Lung microvascular endothelial cell (primary cell): ENCODE measurements at places on chromosomes 13 and 19. TPM values are rescaled to one million over a fixed set of nuclear protein-coding genes. Genes with fewer than 3 reads are reported as not detected.

Gene PNMA8B
- under 0.01 TPM in 2 replicates for total RNA-seq

Gene TIMM50
- total RNA-seq: 40.9 and 41.4 TPM in 2 replicates

Gene ZSWIM4
- total RNA-seq: 7.8 and 11.3 TPM in 2 replicates

Gene ZNF230
- 2.0 and 2.6 TPM in 2 replicates for total RNA-seq

Gene NCCRP1
- total RNA-seq: not detected in 2 replicates

Gene TLE6
- 0.99 and 1.1 TPM in 2 replicates for total RNA-seq

Gene CDX2
- not detected in 2 replicates for total RNA-seq

Gene ZNF260
- 10.0 and 10.9 TPM in 2 replicates for total RNA-seq

Gene MISP
- under 0.01 TPM in 1 of 2 replicates, not detected in the other for total RNA-seq

Gene S1PR5
- total RNA-seq: under 0.01 TPM in 2 replicates

Gene OR7D2
- total RNA-seq: under 0.01 TPM in 1 of 2 replicates, not detected in the other

Gene SNRPA
- 21.0 and 36.0 TPM in 2 replicates for total RNA-seq
